ENCODE measurements at places on chromosomes 2 and 18.

DNA sequence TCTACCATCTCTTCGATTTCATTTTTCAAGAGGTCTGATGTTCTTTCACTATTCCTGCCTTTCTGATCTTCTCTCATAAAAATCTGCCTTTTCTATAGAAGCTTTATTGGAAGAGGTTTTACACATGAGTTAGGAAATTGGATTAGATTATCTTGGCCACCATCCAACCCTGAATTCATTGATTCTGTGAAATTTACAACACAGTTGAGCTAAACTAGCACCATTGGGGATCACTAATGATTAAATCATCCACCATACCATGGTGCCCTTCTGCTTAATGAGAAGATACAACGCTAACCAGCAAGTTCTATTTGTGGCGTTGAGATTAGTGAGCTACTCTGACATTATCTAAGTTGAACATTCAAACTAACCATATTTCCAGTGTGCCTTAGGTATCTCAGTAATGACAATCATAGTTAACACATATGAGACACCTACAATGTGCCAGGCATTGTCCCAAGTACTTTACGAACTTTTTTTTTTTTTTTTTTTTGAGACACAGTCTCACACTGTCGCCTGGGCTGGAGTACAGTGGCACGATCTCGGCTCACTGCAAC lies 17.3 kb upstream of the LBH start:
- no peak for DNase-seq

DNA sequence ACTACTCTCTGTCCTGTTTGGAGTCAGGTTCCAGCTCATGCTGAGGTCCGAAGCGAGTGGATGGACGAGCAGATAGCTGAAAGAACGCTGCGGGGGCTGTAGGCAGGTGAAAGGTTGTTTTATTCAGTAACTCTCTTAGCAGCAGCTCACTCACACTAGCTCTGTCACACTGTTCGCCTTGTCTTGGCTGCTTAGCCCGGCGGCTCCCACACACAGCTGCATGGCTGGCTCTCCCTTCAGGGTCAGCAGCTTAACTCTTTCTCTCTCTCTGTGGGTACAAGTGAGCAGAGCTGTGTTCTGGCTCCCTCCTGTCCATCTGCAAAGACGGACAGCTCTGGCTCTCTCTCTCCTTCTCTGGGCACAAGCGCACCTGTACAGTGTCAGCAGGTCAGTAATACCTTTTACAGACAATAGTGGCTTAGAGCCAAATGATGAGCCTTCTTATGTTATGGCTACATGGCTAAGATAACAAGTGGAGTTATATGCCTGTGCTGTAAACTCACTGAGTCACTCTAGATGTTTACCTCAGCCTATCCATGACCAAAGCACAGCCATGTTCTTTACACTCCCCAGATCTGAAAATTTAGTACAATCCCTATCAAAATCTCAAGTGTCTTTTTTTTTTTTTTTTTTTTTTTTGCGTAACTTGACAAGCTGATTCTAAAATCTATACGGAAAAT lies 149.3 kb downstream of the GALNT1 start:
- DNase-seq, result peak; percentile 9

GRCh38 chr2:197292619-197293018 lies 18.0 kb downstream of the ANKRD44 start:
- DNase-seq, result no peak

DNA sequence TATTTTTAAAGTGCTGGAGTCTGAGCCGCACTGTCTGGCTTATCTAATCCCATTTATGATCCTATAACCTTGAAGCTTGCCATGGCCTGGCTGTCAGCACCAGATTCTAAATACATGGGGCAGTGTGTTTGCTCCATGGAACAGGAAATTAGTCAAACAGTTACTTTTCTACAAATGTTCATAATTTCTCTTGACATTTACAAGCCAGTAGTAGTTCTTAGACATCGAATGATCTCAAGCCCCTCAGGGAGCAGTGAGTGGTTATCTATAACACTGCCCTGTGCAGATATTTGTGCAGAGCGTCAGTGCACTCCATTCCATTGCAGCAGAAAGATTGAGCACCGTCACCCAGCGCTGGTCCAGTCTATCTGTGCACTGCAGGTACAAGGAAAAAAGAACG lies 205.2 kb downstream of the AGPS start:
- no peak for DNase-seq

GRCh38 chr2:156333951-156334495 lies 1.5 kb upstream of the NR4A2 start:
- DNase-seq, result peak; percentile 45

GRCh38 chr18:37539236-37539635 lies 26.4 kb downstream of the CELF4 start:
- no peak for DNase-seq

DNA sequence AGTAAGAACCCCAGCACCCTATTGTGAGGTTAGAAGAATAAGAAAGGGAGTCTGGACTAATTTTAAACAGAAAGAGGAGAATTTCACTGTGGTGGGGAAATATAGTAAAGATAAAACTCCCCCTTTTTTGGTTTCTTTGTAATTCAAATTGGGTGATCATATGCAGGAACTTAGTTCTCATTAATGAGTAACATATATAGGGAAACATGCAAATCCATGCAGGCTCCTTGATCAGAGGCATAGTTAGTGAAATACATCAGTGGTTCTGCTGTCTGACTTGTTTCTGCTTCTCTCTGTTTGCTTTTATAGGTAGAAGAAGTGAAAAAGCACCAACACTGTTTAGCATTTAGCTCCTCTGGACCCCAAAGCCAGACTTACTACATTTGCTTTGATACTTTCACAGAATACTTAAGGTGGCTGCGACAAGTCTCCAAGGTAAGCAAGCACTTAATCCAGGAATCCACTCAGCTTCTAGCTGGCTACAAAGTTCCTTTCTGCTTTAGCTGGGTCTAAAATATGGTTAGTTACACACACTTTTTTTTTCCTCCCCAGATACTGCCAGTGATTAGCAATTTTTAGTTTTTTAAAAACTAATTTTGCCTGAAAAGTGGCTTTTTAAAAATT lies 123.2 kb downstream of the PHLPP1 start:
- DNase-seq, result no peak

- DNase-seq, result no peak
Observed at GRCh38 chr2:85064927-85065577, 68.1 kb upstream of the TCF7L1 start.

DNA sequence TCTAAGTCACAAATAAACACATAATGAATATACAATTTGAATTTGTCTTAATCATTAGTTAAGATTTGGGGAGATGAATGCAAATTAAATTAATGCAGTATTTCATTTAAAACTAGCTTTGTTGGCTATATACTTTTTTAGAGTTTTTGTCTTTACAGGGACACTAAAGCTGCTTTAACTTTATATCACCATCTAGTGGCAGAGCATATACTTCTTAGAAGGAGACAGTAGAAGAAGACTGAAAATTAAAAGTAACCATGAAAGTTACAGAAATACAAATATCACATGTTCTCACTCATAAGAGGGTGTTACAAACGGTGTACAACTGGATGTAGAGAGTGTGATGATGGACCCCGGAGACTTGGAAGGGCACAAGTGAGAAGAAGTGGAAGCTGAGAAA lies 268.3 kb upstream of the NETO1 start:
- peak; percentile 17 for DNase-seq

GRCh38 chr2:24621779-24622538 lies 130.9 kb downstream of the NCOA1 start:
- DNase-seq, result no peak

DNA sequence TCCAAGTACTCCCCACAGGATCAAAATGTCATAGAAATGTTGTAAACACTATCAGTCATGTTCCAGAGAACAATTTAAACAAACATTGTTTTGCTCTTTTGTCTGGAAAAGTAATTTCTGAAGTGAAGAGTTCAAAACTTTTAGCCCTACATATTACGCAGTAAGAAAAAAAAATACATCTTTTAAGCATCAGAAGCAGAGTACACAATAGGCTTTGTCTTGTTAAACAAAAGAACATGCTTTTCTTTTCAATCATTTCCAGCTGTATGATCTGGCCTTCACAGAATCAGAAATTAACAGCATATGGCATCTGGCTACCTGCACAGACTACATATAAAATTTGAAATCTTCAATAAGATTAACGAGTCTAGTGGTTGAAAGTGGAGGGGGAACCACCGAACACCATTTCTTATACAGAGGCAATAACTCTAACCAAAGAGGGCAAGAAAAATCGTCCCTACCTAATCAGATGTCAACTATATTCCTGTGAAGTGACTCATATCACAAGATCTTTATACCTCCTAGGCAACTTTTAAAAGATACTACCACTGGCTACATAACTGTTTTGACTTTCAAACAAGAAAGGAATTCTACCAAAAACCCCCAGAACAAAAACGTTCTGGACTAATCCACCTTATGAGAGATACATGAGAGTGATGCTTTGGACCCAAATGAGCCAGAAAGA lies 149.3 kb downstream of the EXOC6B start:
- DNase-seq, result no peak

- DNase-seq, result no peak
Observed at GRCh38 chr18:52367953-52368742, 28.2 kb downstream of the DCC start.

DNA sequence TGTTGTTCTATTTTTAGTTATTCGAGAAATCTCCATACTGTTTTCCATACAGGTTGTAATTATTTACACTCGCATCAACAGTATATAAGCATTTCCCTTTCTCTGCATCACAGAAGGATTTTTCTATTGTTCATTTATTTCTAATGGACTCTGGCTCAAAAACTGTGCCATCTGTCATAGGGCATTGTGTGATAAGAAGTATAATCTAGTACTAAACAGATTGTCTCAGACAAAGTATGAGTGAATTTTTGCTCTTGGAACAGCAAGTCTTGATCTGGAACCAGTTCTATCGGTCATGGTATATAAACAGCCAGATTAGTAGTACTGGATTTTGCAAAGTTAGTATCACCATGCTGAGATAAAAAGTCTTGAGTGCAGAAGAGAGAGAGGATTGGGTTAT lies 145.8 kb downstream of the KIAA1328 start:
- no peak for DNase-seq

DNA sequence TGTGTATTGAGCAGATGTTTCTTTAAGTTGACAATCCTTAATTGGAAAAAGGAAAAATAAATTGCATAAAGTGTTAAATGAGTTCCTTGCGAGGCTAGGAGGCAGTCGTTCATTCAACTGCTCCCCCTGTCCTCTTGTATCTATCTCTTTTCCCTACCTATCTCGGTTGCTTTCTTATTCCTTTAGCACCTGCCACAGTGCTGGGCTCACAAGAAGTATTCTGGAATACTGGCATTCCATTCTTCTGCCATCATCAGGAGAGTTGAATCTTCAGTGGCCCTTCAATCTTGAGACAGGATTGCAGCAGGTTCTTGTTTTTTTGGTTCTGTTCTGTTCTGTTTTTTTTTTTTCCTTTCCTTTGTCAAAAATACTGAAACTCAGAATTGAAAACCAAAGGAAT lies 143.1 kb upstream of the AQP4 start:
- no peak for DNase-seq

- DNase-seq, result no peak
Observed at GRCh38 chr2:16179701-16180416, 239.5 kb downstream of the MYCN start.

DNA sequence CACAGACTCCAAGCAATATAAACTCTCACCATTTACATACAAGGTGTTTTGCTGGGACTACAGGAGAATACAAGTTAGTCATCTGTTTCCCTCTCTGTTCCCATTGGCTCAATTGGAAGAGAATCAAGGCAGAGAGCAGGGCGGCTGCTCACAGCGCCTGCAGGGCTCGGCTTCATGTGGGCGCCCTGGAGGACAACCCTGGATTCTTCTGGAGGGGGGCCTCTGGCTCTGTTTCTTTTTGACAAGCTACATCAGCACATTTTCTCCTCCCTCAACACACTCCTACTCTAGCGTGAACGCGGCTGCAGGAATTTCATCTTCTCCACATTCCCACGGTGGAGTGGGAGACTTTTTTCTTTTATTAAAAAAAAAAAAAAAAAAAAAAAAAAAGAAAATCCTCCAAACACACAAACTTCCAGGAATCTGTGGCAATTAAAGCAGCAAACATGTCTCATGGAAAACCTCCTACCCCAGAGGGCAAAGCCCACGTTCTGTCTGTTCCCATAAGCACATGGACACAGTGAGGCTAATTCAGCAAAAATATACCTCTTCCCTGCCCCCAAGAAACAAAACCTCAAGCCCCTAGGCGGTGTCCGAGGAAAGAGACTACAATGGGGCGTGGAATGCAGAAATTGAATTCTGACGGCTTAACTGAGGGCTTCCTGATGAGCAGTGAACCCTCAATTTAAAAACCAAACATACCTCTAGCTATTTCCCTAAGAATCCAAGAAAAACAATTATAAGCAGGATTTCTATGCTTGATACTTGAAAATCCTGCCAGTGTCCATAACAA lies 50.6 kb downstream of the PARD6G start:
- no peak for DNase-seq

GRCh38 chr18:49025426-49025766 lies 74.6 kb upstream of the SMAD7 start:
- no peak for DNase-seq

GRCh38 chr2:234955091-234955591 lies 3.3 kb downstream of the SH3BP4 start:
- no peak for DNase-seq

DNA sequence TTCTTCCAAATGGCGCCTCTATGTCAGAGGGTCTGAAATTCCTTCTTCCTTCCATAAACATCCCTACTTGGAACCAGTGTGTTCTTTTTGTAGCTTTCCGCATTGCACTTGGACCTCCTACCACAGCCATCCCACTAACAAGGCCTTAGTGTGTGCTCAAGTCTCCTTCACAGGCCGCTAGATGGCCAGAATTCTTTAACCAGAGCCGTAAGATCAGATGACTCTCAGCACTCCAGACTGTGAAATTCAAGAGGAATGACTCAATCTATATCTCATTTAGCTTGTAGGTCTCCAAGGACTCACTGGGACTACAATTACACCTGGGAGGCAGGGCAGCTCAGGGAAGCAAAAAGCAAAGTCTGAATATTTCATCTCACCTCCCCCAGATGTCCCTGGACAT lies 298.9 kb downstream of the EIPR1 start:
- no peak for DNase-seq

- DNase-seq, result no peak
Observed at GRCh38 chr2:119333360-119333759, 33.3 kb downstream of the C2orf76 start.

- DNase-seq, result peak; percentile 15
Observed at GRCh38 chr2:47310801-47311560, 92.0 kb upstream of the MSH2 start.

Measured in COR-L47 (cell line).